ENCODE measurements at places on chromosomes 1 and 21.

DNA sequence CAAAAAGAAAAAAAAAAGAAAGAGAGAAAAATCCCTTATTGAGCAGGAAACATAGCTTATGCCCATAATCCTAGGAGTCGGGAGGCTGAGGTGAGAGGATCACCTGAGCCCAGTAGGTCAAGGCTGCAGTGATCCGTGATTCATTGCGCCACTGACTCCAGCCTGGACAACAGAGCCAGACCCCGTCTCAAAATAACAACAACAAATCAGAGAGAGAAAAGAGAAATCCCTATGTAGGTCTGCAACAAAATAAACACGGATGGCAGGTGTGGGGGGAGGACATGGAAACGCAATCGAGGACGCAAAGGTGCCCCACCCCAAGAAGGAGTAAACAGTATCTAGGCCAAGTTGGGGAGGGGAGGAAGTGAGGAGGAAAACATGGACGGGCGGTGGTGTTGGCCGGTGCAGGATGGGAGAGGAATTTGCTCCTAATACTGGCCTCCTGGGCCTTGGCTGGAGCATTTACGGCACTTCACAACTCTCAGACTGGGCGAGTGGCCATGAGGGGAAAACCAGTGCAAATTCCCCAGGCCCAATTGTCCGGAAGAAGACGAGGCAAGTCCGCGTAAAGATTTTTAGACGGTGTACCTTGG lies 609 bp upstream of the CHTOP start:
- DNase-seq: no peak

DNA sequence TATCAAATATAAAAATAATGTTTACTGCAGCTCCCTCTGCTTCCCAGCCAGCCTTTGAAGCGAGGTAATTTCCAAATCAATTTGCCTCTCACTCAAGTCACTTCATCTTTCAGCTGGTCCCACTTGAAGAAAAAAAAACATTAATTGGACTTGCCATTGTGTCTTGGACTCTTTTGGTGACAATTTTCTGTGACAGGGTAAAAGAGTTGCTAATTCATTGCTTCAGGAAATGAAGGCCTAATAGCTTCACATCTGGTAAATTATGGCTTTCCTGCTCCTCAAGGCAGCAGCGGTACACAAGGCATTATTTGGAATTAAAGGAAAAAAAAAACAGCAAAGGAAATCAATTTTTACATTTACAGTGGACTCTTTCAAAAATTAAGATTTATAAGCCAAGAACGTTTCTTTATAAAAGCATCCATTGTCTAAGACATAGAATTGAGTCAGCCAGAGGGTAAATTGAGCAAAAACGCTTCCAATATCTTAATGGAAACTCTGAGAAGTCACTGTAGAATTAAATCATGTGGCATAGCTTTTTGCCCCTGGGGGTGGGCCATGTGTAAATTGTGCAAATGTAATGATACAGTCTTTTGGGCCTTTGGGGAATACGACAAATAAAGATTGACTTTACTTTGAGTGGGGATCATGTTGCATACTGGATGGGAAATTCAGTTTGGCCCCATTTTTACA lies 102.5 kb downstream of the LYPLAL1 start:
- no peak for DNase-seq

- DNase-seq: peak; percentile 54
These were observed 3.8 kb downstream of the LDLRAD2 start for GRCh38 chr1:21815724-21816321.

GRCh38 chr1:23529146-23530086 lies 1.6 kb downstream of the E2F2 start:
- DNase-seq: no peak

GRCh38 chr1:11475748-11476147 lies 3.2 kb upstream of the DISP3 start:
- DNase-seq: no peak

GRCh38 chr1:156813298-156813697 lies 3.4 kb downstream of the SH2D2A start:
- no peak for DNase-seq

GRCh38 chr1:156910309-156910782 lies 10.1 kb upstream of the LRRC71 start:
- no peak for DNase-seq

DNA sequence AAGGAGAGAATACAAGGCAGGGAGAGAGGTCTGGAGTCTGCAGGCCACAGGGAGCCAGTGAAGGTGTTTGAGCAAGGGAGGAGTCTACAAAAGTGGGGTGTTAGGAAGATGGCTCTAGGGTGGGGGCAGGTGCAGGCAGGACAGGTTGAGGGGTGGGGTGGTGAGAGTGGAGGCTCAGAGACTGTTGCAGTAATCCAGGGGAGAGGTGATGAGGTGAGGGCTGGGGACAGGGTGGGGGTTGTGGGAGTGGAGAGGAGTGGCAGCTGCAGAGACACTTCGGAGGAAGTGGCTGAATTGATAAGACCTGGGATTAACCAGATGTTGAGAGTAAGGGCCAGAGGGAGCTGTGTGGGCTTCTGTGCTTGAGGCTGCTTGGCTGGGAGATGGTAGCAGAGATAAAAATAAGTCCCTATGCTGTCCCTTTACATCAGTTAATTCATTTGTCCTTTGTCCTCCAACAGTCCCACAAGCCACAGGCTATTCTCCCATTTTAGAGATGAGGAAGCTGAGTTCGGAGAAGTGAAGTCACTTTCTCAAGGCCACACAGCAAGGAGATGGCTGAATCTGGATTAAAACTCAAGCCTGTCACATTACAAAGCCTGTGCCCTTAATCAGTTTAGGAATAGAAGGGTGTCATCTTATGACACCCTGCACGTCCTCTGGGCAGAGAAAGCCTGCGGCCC lies 54.8 kb upstream of the SYNC start:
- DNase-seq: no peak

GRCh38 chr1:1122078-1122811 lies 6.4 kb upstream of the C1orf159 start:
- DNase-seq: peak; percentile 81

Data from hindlimb muscle (tissue), 1 donor.